ENCODE measurements at places on chromosomes 4 and X. TPM values are rescaled to one million over a fixed set of nuclear protein-coding genes. Genes with fewer than 3 reads are reported as not detected.

The PABPC1L2B gene
- total RNA-seq = not detected

The FHDC1 gene
- under 0.01 TPM for total RNA-seq

The SERTM2 gene
- total RNA-seq = under 0.01 TPM

The C4orf50 gene
- total RNA-seq = not detected

The AMOT gene
- 5.3 TPM for total RNA-seq

The TRIM61 gene
- 4.7 TPM for total RNA-seq

The FAM9C gene
- total RNA-seq = not detected

The CPLX1 gene
- total RNA-seq = not detected

The CT47A7 gene
- not detected for total RNA-seq

The GAGE12E gene
- total RNA-seq = not detected

The CT47B1 gene
- not detected for total RNA-seq

The HTATSF1 gene
- total RNA-seq = 27.8 TPM

The RBM3 gene
- total RNA-seq = 341 TPM

The NWD2 gene
- total RNA-seq = not detected

The ATOH1 gene
- total RNA-seq = not detected

The SLC6A14 gene
- not detected for total RNA-seq

The RHOH gene
- total RNA-seq = not detected

The TBCK gene
- total RNA-seq = 30.3 TPM

The ATP6AP1 gene
- total RNA-seq = 13.9 TPM

The TMSB15A gene
- 32.8 TPM for total RNA-seq

The AKAP17A gene
- total RNA-seq = 10.6 TPM

The GPR173 gene
- total RNA-seq = 1.1 TPM

The TRAPPC11 gene
- total RNA-seq = 56.8 TPM

The EVC gene
- total RNA-seq = 16.8 TPM

The TMPRSS11E gene
- total RNA-seq = not detected

The BGN gene
- total RNA-seq = 11.3 TPM

The SPP1 gene
- total RNA-seq = 0.18 TPM

The ENPP6 gene
- total RNA-seq = not detected

The FAM149A gene
- total RNA-seq = 0.83 TPM

The CLDN22 gene
- total RNA-seq = not detected

The STPG2 gene
- not detected for total RNA-seq

The NLRP2B gene
- not detected for total RNA-seq

The GSX2 gene
- total RNA-seq = not detected

The SPANXN4 gene
- total RNA-seq = not detected

The ASB12 gene
- not detected for total RNA-seq

The AFAP1 gene
- total RNA-seq = 48.2 TPM

The SYP gene
- total RNA-seq = not detected

The MTMR8 gene
- under 0.01 TPM for total RNA-seq

The CMC4 gene
- 11.4 TPM for total RNA-seq

The EDNRA gene
- 6.5 TPM for total RNA-seq

All from IMR-90 (cell line).